Epithelial cell of umbilical artery (primary cell): ENCODE measurements at places on chromosomes 3 and 15. TPM values are rescaled to one million over a fixed set of nuclear protein-coding genes. Genes with fewer than 3 reads are reported as not detected.

PLSCR5 gene
- total RNA-seq = not detected in 2 replicates

FGD5 gene
- 54.0 and 58.8 TPM in 2 replicates for total RNA-seq

KLHL6 gene
- 18.2 and 24.8 TPM in 2 replicates for total RNA-seq

PIERCE2 gene
- total RNA-seq = 0.61 and 1.6 TPM in 2 replicates

RBPMS2 gene
- total RNA-seq = 0.15 and 0.32 TPM in 2 replicates

MYH15 gene
- total RNA-seq = 0.30 and 0.32 TPM in 2 replicates

CHRNA7 gene
- 0.32 and 2.0 TPM in 2 replicates for total RNA-seq

PPP2R3A gene
- 7.1 and 8.8 TPM in 2 replicates for total RNA-seq

GREM1 gene
- total RNA-seq = 0.32 and 3.3 TPM in 2 replicates

SOX2 gene
- total RNA-seq = not detected in 2 replicates
